Cardiac muscle cell (in vitro differentiated cells and primary cell): ENCODE measurements at places on chromosomes 6 and 20. TPM values are rescaled to one million over a fixed set of nuclear protein-coding genes. Genes with fewer than 3 reads are reported as not detected.

DNA sequence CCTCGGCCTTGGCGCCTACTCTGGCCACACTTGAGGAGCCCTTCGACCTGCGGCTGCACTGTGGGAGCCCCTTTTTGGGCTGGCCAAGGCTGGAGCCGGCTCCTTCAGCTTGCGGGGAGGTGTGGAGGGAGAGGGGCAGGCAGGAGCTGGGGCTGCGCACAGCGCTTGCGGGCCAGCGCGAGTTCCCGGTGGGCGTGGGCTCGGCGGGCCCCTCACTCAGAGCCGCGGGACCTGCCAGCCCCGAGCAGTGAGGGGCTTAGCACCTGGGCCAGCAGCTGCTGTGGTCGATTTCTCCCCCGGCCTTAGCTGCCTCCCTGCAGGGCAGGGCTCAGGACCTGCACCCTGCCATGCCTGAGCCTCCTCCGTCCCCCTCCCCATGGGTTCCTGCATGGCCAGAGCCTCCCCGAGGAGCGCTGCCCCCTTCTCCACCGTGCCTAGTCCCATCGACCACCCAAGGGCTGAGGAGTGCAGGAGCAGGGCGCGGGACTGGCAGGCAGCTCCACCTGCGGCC is 136.8 kb downstream of the EPHA7 start:
- H3K27me3 ChIP-seq, result no peaks in the 10 kb centered on the region
- no peak overlapping the region for H3K27ac ChIP-seq
- no peak overlapping the region for H3K4me3 ChIP-seq
- H3K36me3 ChIP-seq, result no peaks in the 10 kb centered on the region
- DNase-seq, result no peak

GABRR1 gene
- not detected in 2 replicates for polyA plus RNA-seq

SLC17A3 gene
- polyA plus RNA-seq, result not detected in 2 replicates

DNA sequence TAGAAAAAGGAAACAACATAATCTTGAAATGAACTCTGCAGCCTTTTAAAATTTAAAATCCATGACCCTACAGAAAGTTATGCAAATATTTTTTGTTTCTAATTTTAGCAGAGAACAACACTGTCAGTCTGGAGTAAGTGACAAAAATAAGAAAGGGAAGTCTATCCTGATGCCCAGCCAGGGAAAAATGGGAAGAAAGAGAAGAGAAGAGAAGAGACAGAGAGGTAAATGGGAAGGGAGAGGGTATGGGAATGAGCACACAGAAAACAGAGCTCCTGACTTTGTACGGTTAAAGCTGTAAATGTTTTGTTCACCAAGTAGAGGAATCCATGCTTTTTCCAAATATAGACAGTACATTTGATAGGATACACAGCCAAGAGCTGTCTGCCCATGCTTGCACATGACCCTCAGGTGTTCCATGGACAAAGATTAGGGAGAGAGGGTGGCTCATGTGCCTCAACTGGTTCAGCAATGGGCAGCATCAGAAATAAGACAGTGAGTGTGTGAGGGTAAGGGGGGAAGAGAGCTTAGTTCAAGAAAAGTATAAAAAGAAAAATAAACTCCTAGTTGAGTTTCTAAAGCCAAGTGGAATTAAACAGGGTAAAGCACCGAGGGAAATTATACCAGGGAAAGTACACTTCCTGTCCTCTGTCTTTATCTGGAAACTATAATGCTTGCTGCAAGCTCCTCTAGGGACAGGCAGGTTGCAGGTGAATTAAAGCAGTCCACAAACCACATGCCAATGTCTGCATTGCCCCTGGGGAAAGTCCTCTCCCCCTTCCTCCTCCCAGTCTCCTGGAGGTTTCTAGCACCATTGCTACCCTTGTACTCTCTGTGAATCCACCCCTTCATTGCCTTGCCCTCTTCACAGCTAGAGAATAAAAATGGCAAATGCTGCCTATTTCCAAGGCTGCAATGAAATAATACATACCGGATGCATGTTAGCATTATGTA is 30.0 kb downstream of the MAP3K5 start:
- H3K27ac ChIP-seq, result peak overlapping the region; percentile 73
- H3K4me3 ChIP-seq, result no peak overlapping the region
- DNase-seq, result no peak
- H3K4me1 ChIP-seq, result peaks cover 19% of the 10 kb centered on the region

DNA sequence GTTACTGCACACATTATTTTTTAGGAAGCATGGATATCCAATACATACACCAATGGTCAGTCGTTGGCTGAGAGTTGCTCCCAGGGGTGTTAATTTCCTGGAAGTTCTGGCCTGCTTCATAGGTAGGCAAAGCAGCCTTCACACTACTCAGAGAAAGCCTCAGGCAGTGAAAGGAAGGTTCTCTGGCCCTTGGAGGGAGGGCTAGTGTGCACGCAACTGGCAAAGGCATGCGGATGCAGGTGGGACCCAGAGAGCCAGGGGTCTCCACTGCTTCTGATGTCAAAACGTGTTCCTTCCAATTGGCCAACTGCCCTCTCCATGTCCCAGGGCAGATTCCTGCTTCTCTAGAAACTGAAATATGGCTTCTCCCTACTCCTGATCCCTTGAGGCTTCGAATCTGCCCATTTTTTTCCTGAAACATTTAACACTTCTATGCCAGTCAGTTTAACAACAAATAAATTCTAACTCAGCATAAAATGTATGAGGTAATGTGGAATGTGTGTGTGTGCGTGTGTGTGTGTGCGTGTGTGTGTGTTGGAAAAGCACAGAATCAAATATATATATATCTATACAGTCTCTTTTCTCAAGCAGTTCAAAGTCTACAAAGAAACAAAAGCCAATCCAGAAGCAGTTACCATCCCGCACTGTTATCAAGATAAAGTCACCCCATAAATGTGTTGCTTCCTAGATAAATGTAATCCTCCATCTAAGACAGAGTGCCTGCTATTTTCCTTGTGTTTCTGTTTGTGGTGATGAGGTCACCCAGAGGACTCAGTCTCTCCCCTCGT is 94.0 kb upstream of the HIVEP1 start:
- no peaks in the 10 kb centered on the region for H3K36me3 ChIP-seq
- no peak overlapping the region for H3K4me3 ChIP-seq
- H3K4me1 ChIP-seq, result peaks cover 3% of the 10 kb centered on the region
- H3K27me3 ChIP-seq, result no peaks in the 10 kb centered on the region
- H3K27ac ChIP-seq, result no peak overlapping the region

PAK5 gene
- 0.72 TPM in 1 of 2 replicates, not detected in the other for polyA plus RNA-seq

- no peaks in the 10 kb centered on the region for H3K27me3 ChIP-seq
- peaks cover 11% of the 10 kb centered on the region for H3K4me1 ChIP-seq
- no peak overlapping the region for H3K27ac ChIP-seq
- H3K4me3 ChIP-seq, result no peak overlapping the region
These were observed 2.1 kb upstream of the RRAGD start for GRCh38 chr6:89414215-89414614.

GRCh38 chr20:33291830-33292355 is 8.9 kb downstream of the BPIFB1 start:
- H3K36me3 ChIP-seq, result no peaks in the 10 kb centered on the region
- DNase-seq, result peak; percentile 33
- no peaks in the 10 kb centered on the region for H3K4me1 ChIP-seq
- H3K27ac ChIP-seq, result no peak overlapping the region
- no peak overlapping the region for H3K4me3 ChIP-seq

GRCh38 chr6:53906103-53906502 is 111.3 kb downstream of the LRRC1 start:
- H3K27me3 ChIP-seq, result no peaks in the 10 kb centered on the region
- no peaks in the 10 kb centered on the region for H3K4me1 ChIP-seq
- no peaks in the 10 kb centered on the region for H3K36me3 ChIP-seq
- H3K27ac ChIP-seq, result no peak overlapping the region
- no peak for DNase-seq

GRCh38 chr20:1900321-1900801 is 5.2 kb downstream of the SIRPA start:
- no peaks in the 10 kb centered on the region for H3K27me3 ChIP-seq
- H3K4me3 ChIP-seq, result no peak overlapping the region
- DNase-seq, result peak; percentile 84

DNA sequence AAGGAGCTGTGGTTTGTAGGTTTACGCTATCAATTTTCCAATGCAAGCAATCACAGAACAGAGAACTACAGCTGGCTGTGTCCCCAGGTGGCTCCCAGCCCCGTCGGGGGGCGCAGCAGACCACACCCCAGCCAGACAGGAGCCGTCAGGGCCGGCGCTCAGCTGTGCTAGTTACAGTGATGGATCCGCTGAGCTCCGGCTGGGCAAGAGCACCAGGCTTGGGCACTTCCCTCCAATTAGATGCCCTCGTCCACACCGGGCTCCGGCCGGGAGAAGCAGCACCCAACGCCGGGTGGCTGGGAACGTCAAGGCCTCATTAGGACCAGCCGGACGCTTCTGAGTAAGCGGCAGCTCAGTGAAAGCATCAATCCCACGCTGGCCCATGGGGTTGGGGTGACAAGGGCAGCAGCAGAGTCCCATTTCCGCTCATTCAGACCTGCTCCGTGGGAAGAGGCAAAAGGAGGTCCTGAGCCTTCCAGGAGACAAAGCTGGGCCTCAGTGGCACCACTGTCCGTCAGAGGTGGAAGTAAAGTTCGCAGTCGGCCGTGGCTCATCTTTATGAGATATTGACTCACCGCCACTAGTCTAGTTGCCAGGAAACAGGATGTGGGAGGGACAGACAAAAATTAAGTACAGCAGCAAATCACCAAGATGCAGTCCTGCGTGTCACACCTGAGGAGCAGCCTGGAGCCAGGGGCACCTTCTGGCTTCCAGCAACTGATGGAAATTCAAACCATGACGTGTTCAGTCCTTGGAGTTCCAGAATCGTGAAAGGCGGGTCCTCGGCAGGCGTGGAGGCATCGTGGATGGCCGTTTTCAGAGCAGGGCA is 164.1 kb downstream of the TAF4 start:
- H3K4me1 ChIP-seq, result no peaks in the 10 kb centered on the region
- H3K4me3 ChIP-seq, result no peak overlapping the region

HEY2 gene
- 54.1 and 166 TPM in 2 replicates for polyA plus RNA-seq

GRCh38 chr20:29409833-29410805 is 1847.3 kb upstream of the DEFB115 start:
- no peaks in the 10 kb centered on the region for H3K36me3 ChIP-seq
- H3K4me3 ChIP-seq, result no peak overlapping the region
- no peaks in the 10 kb centered on the region for H3K27me3 ChIP-seq
- no peaks in the 10 kb centered on the region for H3K4me1 ChIP-seq
- no peak for DNase-seq

SLC26A8 gene
- 0.37 TPM in 1 of 2 replicates, not detected in the other for polyA plus RNA-seq

PHF10 gene
- polyA plus RNA-seq, result 31.5 and 43.3 TPM in 2 replicates

DNA sequence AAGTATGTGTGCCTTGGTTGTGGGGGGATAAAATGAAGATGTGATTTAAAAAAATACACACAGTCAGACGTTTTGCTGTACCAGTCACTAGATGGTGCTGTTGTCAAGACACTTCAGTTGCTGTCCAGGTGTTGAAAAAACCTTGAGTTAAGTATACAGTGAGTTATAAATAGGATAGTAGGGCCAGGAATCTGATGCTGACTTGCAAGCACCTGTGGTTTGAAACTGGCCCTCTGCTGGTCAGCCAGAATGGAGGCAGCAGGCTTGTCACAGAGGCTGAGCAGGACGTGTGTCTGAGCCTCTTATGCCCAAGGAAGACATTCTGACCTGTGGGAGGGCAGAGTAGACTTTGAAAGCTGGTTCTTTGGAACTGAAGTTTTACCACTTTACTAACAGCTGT is 27.8 kb downstream of the RNF8 start:
- peak overlapping the region; percentile 15 for H3K27ac ChIP-seq
- peaks cover 18% of the 10 kb centered on the region for H3K36me3 ChIP-seq
- peak; percentile 93 for DNase-seq
- peaks cover 5% of the 10 kb centered on the region for H3K4me1 ChIP-seq
- H3K27me3 ChIP-seq, result no peaks in the 10 kb centered on the region

PSORS1C1 gene
- not detected in 2 replicates for polyA plus RNA-seq

- H3K27me3 ChIP-seq, result peaks cover 6% of the 10 kb centered on the region
- no peak overlapping the region for H3K4me3 ChIP-seq
- H3K36me3 ChIP-seq, result no peaks in the 10 kb centered on the region
- DNase-seq, result no peak
- H3K4me1 ChIP-seq, result no peaks in the 10 kb centered on the region
These were observed 33.4 kb upstream of the MICB start for GRCh38 chr6:31464252-31465184.

DNA sequence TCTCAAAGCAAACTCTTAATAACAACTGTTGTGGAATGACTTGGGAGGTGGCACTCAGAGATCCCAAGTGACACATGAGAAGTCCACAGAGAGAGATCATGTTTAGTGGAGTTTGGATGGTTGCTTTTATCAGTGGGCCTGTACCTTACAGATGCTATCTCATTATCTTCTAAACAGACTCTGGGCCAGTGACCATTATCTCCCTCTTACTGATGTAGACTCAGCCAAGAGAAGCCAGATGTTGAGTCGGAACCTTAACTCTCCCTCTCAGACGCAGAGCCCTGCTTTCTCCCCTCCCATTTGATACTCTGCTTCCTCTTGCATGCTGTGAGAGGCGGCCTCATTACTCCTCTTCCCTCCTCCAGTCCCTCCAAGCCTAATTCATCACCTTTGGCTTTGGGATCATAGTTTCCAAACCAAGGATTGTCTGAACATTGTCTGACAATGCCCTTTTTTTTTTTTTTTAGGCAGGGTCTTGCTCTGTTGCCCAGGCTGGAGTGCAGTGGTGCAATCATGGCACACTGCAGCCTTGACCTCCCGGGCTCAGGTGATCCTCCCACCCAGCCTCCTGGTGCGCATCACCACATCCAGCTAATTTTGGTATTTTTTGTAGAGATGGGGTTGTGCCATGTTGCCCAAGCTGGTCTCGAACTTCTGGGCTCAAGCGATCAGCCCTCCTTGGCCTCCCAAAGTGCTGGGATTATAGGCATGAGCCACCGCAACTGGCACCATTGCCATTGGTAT is 4.5 kb upstream of the DDR1 start:
- no peak overlapping the region for H3K27ac ChIP-seq
- no peak overlapping the region for H3K4me3 ChIP-seq
- H3K27me3 ChIP-seq, result no peaks in the 10 kb centered on the region
- H3K36me3 ChIP-seq, result no peaks in the 10 kb centered on the region

GRCh38 chr6:130944486-130944885 is 117.3 kb downstream of the SMLR1 start:
- peaks cover 9% of the 10 kb centered on the region for H3K4me1 ChIP-seq
- H3K27me3 ChIP-seq, result no peaks in the 10 kb centered on the region
- DNase-seq, result no peak
- no peak overlapping the region for H3K4me3 ChIP-seq
- peak overlapping the region; percentile 59 for H3K27ac ChIP-seq

DNA sequence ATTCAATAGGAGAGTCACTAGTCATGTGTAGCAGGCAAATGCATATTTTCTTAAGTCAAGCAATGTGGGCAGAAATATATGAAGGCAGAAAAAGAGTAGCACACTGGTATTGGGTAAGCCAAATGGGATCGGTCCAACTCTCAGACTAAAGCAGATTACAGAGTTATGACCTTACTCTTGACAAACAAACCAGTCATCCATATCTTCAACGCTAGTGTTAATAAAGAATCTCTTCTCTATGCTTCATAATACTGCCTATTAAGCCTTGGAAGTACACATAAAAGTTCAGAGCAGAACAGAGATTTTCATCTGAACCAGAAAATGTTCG is 320.2 kb upstream of the JARID2 start:
- no peaks in the 10 kb centered on the region for H3K36me3 ChIP-seq
- no peak overlapping the region for H3K27ac ChIP-seq
- no peak for DNase-seq
- no peak overlapping the region for H3K4me3 ChIP-seq
- no peaks in the 10 kb centered on the region for H3K27me3 ChIP-seq

- no peaks in the 10 kb centered on the region for H3K36me3 ChIP-seq
- H3K4me3 ChIP-seq, result no peak overlapping the region
- DNase-seq, result no peak
- H3K4me1 ChIP-seq, result peaks cover 22% of the 10 kb centered on the region
- H3K27me3 ChIP-seq, result no peaks in the 10 kb centered on the region
These were observed 3.5 kb upstream of the VWA7 start for GRCh38 chr6:31780507-31781243.
